ENCODE measurements at places on chromosomes 3 and 15. TPM values are rescaled to one million over a fixed set of nuclear protein-coding genes. Genes with fewer than 3 reads are reported as not detected.

DNA sequence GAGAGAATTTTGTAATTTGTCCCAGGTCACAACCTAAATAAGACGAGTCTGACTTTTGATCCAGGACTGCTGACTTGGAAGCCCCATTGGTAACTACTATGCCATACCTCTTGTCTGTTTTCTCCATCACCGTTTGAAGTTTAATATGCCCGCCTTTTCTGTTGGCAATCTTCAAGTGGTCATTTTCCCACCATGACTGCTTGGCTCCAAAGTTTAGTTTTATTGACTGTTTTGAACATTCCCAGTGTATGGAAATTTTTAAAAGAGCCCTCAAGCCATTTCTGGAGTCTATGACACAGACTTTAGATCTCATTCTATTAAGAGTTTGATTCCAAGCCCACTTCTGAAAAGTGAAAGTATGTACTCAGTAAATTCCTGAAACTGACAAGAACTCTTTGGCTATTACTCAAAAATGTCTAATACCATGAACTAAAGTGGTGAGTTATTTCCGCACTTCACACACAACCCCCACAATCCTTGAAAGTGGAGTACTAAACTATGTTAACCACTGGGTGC, 136.7 kb upstream of the ADAMTS9 start:
- no peaks in the 10 kb centered on the region for H3K36me3 ChIP-seq
- H3K4me1 ChIP-seq, result no peaks in the 10 kb centered on the region
- no peak overlapping the region for H3K27ac ChIP-seq
- H3K27me3 ChIP-seq, result no peaks in the 10 kb centered on the region
- DNase-seq, result no peak
- no peak overlapping the region for H3K4me3 ChIP-seq

DNA sequence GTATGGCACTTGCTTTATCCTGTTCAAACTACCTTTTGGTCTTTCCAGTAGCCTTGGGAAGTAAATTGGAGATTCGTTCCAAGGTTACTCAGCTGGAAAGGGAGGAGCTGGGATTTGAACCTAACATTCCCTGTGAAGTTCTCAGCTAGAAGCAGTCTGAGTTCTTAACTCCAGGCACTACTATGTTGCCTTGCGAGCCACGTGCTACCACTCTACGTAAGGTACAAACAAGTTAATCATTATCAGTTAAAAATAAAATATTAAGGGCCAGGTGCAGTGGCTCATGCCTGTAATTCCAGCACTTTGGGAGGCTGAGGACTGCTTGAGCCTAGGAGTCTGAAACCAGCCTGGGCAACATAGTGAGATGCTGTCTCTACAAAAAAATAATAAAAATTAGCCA, 30.7 kb upstream of the CDCP1 start:
- no peaks in the 10 kb centered on the region for H3K36me3 ChIP-seq
- peaks cover 14% of the 10 kb centered on the region for H3K27me3 ChIP-seq
- no peak overlapping the region for H3K27ac ChIP-seq
- H3K4me1 ChIP-seq, result no peaks in the 10 kb centered on the region
- DNase-seq, result no peak

GRCh38 chr3:194640829-194641228, 7.6 kb upstream of the TMEM44 start:
- DNase-seq, result peak; percentile 51
- H3K36me3 ChIP-seq, result peaks cover 38% of the 10 kb centered on the region
- no peak overlapping the region for H3K27ac ChIP-seq
- H3K27me3 ChIP-seq, result no peaks in the 10 kb centered on the region
- no peak overlapping the region for H3K4me3 ChIP-seq

DNA sequence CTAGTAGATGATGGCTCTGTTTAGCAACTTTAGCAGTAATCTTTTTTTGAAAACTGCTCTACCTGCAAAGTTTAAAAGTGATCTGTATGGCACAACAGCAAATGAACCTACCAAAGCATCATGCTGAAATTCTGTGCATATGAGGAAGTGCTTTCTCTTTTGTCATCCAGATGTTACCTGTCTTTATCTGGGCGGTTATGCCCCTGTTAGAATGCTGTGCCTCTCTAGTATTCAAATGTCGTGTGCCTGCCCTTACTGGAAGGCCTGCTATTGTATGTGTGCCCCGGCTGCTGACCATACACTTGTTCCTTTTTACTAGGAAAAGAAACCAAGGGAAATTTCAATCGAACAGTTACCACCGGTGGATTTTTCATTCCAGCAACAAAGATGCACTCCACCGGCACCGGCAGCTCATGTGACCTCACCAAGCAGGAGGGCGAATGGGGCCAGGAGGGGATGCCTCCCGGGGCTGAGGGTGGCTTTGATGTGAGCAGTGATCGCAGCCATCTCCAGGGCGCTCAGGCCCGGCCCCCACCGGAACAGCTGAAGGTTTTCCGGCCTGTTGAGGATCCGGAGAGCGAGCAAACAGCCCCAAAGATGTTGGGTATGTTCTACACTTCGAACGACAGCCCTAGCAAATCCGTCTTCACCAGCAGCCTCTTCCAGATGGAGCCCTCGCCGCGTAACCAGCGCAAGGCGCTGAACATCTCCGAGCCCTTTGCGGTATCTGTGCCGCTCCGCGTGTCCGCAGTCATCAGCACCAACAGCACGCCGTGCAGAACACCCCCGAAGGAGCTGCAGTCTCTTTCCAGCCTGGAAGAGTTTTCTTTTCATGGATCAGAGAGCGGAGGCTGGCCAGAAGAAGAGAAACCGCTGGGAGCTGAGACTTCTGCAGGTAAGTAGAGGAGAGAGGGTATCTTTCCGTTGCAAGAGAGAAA, 61.6 kb downstream of the TMEM39A start:
- no peak overlapping the region for H3K27ac ChIP-seq
- H3K36me3 ChIP-seq, result no peaks in the 10 kb centered on the region
- H3K27me3 ChIP-seq, result no peaks in the 10 kb centered on the region
- peaks cover 9% of the 10 kb centered on the region for H3K4me1 ChIP-seq
- no peak overlapping the region for H3K4me3 ChIP-seq

DNA sequence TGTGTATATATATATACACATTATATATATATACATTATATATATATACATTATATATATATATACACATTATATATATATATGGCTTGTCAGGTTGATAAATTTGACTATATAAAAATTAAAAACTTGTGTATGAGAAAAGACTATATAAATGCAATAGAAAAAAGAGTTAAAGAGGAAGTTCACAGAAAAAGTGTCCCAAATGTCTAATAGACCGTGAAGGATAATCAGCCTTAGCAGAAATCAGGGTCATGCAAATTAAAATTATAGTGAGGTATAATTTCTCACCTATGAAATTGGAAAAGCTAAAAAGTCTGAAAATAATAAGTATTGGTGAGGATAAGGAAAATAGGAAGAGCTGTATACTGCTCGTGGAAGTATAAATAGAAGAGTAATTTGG, 51.1 kb downstream of the CHRD start:
- H3K4me3 ChIP-seq, result no peak overlapping the region
- H3K27me3 ChIP-seq, result peaks cover 4% of the 10 kb centered on the region
- no peaks in the 10 kb centered on the region for H3K4me1 ChIP-seq
- H3K27ac ChIP-seq, result no peak overlapping the region

- peaks cover 4% of the 10 kb centered on the region for H3K4me1 ChIP-seq
- H3K27me3 ChIP-seq, result peaks cover 5% of the 10 kb centered on the region
- no peak overlapping the region for H3K27ac ChIP-seq
- no peak for DNase-seq
- H3K36me3 ChIP-seq, result no peaks in the 10 kb centered on the region
- no peak overlapping the region for H3K4me3 ChIP-seq
These were observed 122.3 kb downstream of the PLD1 start for GRCh38 chr3:171688002-171688401.

- DNase-seq, result no peak
- no peaks in the 10 kb centered on the region for H3K4me1 ChIP-seq
- peaks cover 49% of the 10 kb centered on the region for H3K36me3 ChIP-seq
- no peaks in the 10 kb centered on the region for H3K27me3 ChIP-seq
- H3K27ac ChIP-seq, result no peak overlapping the region
- H3K4me3 ChIP-seq, result no peak overlapping the region
These were observed 22.4 kb downstream of the LRRC58 start for GRCh38 chr3:120326784-120327183.

- no peaks in the 10 kb centered on the region for H3K27me3 ChIP-seq
- no peak overlapping the region for H3K27ac ChIP-seq
- H3K4me3 ChIP-seq, result no peak overlapping the region
- H3K4me1 ChIP-seq, result no peaks in the 10 kb centered on the region
- no peaks in the 10 kb centered on the region for H3K36me3 ChIP-seq
These were observed 62.1 kb upstream of the WNT5A start for GRCh38 chr3:55549177-55549576.

DNA sequence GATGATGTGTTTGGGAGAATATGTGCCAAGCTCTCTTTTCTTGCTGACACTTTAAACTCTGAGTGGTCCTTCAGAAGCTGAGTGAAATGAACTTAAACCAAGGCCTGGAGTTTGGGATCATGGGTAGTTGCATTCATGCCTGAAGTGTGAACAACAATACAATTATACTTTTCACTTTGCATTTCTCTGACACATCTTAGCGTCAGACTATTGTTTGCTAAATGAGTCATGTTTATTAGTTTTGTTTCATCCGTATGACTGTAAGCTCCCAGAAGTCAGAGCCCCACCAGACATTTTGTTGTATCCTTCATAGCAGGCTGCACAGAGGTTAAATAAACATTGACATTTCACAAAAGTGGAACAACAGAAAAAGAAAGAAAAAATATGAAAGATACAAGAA, 542.6 kb downstream of the TUSC7 start:
- H3K27ac ChIP-seq, result no peak overlapping the region
- no peaks in the 10 kb centered on the region for H3K4me1 ChIP-seq
- H3K27me3 ChIP-seq, result no peaks in the 10 kb centered on the region
- no peak for DNase-seq
- H3K4me3 ChIP-seq, result no peak overlapping the region

GRCh38 chr3:57154470-57155309, 10.5 kb downstream of the IL17RD start:
- H3K27me3 ChIP-seq, result peaks cover 45% of the 10 kb centered on the region
- no peak overlapping the region for H3K27ac ChIP-seq
- no peak for DNase-seq
- peaks cover 15% of the 10 kb centered on the region for H3K4me1 ChIP-seq
- H3K4me3 ChIP-seq, result no peak overlapping the region

DNA sequence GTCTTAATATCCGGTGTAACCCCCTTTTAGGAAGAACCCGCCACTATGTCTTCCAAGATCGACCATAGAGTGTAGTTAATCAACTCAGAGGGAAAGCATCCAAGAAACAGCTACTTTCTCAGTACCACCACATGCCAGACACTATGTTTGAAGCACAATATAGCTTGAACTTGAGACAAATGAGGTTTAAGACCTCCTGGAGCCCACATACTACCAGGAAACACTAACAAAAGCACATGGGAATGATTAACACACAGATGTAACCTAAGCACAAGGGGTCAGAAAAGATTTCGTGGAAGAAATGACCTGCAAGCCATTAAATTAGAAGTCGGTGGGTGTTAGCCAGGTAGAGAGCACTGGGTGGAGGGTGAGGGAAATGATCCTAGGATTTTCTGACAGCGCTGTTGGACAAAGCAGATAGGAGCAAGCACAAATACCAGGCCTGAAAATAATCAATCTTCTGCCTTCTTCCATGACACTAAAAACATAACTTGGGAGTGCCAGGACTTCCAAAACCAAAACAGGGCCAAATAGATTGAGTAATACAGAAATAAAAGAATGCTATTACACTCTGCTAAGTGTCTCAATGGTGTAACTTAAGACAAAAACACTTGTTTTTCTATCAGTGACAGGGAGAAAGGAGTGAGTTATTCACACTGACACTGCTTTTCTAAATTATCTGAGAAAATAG, 213.7 kb downstream of the FOXP1 start:
- H3K4me3 ChIP-seq, result no peak overlapping the region
- no peak overlapping the region for H3K27ac ChIP-seq
- H3K27me3 ChIP-seq, result peaks cover 25% of the 10 kb centered on the region
- no peak for DNase-seq
- peaks cover 32% of the 10 kb centered on the region for H3K4me1 ChIP-seq

DNA sequence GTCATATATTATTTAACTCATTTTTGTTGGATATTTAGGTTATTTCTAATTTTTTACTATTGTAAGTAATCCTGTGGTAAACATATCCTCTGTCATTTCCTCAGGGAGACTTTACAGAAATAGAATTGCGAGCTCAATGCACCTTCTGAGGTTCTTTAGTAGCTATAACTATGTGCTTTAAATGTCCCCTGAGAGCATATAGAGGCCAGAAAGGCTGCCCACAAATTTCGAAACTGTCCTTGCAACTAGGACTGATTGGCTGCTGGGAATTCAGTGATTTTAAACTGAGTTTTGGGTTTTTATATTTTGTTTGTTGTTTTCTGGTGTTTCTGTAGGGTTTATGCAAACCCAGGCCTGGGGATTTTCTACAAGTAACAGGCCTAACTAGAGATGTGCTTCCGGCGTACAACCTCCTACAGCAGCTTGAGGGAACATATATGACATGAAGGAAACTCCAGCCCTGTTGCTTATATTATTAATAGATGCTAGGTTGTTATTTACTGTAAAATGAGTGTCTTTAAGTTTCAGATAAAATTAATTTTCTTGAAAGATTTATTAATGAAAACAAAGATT, 29.1 kb upstream of the P4HTM start:
- H3K27ac ChIP-seq, result no peak overlapping the region
- H3K4me3 ChIP-seq, result no peak overlapping the region
- no peak for DNase-seq
- no peaks in the 10 kb centered on the region for H3K27me3 ChIP-seq

DNA sequence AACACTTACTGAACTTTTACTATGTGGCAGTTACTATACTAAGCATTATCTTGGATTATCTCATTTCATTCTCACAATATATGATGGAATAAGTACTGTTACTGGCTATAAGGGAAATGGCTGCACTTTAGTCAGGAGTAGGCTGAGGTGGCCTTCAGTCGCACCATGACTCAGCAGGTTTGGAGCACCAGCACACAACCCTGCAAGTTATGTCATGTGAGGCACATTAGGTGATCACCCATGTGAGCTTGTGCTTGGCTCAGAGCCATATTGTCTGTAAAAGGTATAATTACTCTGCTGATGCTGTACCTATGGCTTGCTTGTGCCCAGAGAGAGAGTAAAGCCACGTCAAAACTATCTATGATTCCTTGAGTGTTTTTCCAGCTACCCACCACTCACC, 54.1 kb upstream of the TIPARP start:
- no peaks in the 10 kb centered on the region for H3K27me3 ChIP-seq
- no peak for DNase-seq
- H3K4me1 ChIP-seq, result peaks cover 8% of the 10 kb centered on the region
- H3K36me3 ChIP-seq, result no peaks in the 10 kb centered on the region

- no peak overlapping the region for H3K4me3 ChIP-seq
- DNase-seq, result no peak
These were observed 144.4 kb downstream of the CHST2 start for GRCh38 chr3:143263852-143264513.

The KLHL40 gene
- not detected for total RNA-seq

The CYP19A1 gene
- not detected for total RNA-seq

The OCA2 gene
- not detected for total RNA-seq

The MYLK gene
- 0.15 TPM for total RNA-seq

The EAF2 gene
- total RNA-seq, result 11.7 TPM

The PTPRG gene
- total RNA-seq, result not detected

The TNIK gene
- total RNA-seq, result 55.2 TPM

The SNX33 gene
- 0.79 TPM for total RNA-seq

The LMAN1L gene
- total RNA-seq, result 0.87 TPM

The AADAC gene
- not detected for total RNA-seq

The HERC2 gene
- total RNA-seq, result 48.2 TPM

The CCDC80 gene
- total RNA-seq, result not detected

The CRYGS gene
- total RNA-seq, result 4.5 TPM

The SLC24A5 gene
- total RNA-seq, result not detected

The LTK gene
- total RNA-seq, result 0.87 TPM
